ENCODE measurements at places on chromosomes 2 and 18.

- H3K4me1 ChIP-seq = no peaks in the 10 kb centered on the region
- H3K36me3 ChIP-seq = no peaks in the 10 kb centered on the region
- no peak overlapping the region for H3K4me3 ChIP-seq
- no peak for DNase-seq
Observed at GRCh38 chr2:76678383-76679024, 843.7 kb downstream of the LRRTM4 start.

GRCh38 chr18:36624451-36625167, 204.2 kb downstream of the TPGS2 start:
- H3K27me3 ChIP-seq = no peaks in the 10 kb centered on the region
- no peak for DNase-seq
- no peak overlapping the region for H3K4me3 ChIP-seq
- H3K27ac ChIP-seq = no peak overlapping the region
- H3K4me1 ChIP-seq = peaks cover 19% of the 10 kb centered on the region
- peaks cover 5% of the 10 kb centered on the region for H3K36me3 ChIP-seq

- no peak for DNase-seq
- H3K4me3 ChIP-seq = no peak overlapping the region
- H3K36me3 ChIP-seq = no peaks in the 10 kb centered on the region
- H3K27ac ChIP-seq = no peak overlapping the region
Observed at GRCh38 chr2:100683231-100683630, 120.4 kb downstream of the PDCL3 start.

DNA sequence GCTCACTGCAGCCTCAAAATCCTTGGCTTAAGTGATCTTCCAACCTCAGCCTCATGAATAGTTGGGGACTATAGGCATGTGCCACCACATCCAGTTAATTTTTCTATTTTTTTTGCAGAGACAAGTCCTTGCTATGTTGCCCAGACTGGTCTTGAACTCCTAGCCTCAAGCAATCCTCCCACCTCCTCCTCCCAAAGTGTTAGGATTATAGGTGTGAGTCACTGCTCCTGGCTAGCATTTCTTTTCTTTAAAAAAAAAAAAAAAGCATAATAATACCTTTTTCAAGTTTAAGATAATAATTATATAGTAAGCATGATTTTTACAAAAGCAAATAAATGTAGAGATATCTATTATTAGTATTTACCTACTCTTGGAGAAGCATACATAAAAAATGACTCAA, 36.1 kb downstream of the PPP4R1 start:
- DNase-seq = no peak
- H3K36me3 ChIP-seq = peaks cover 40% of the 10 kb centered on the region
- H3K27me3 ChIP-seq = no peaks in the 10 kb centered on the region
- no peaks in the 10 kb centered on the region for H3K4me1 ChIP-seq
- no peak overlapping the region for H3K27ac ChIP-seq
- no peak overlapping the region for H3K4me3 ChIP-seq

GRCh38 chr2:45190481-45190942, 181.3 kb upstream of the SIX2 start:
- no peaks in the 10 kb centered on the region for H3K4me1 ChIP-seq
- H3K4me3 ChIP-seq = no peak overlapping the region
- DNase-seq = no peak
- no peaks in the 10 kb centered on the region for H3K27me3 ChIP-seq
- H3K27ac ChIP-seq = no peak overlapping the region
- H3K36me3 ChIP-seq = no peaks in the 10 kb centered on the region

- H3K4me1 ChIP-seq = no peaks in the 10 kb centered on the region
- H3K36me3 ChIP-seq = no peaks in the 10 kb centered on the region
- H3K4me3 ChIP-seq = no peak overlapping the region
- no peak overlapping the region for H3K27ac ChIP-seq
Observed at GRCh38 chr2:119024152-119024551, 82.2 kb downstream of the MARCO start.

DNA sequence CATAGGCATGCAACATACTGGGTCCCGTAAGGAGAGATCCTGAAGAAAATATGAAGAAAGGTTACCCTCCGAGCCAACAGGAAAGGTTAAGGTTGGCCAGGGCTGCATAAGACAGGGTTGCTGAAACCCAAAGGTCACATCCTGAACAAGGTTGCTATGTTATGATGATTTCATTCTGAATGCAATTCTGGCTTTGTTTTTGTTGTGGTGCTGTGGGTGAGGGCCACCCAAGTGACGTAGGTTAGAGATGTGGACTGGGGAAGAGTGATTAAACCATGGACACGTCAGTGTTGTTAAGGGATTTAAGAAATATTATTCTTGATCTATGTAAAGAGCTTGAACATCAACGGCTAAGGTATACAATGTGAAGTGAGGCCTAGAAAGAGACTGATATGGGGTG, 60.0 kb downstream of the ZEB2 start:
- H3K4me3 ChIP-seq = no peak overlapping the region
- no peak for DNase-seq
- no peaks in the 10 kb centered on the region for H3K27me3 ChIP-seq
- H3K4me1 ChIP-seq = peaks cover 37% of the 10 kb centered on the region

DNA sequence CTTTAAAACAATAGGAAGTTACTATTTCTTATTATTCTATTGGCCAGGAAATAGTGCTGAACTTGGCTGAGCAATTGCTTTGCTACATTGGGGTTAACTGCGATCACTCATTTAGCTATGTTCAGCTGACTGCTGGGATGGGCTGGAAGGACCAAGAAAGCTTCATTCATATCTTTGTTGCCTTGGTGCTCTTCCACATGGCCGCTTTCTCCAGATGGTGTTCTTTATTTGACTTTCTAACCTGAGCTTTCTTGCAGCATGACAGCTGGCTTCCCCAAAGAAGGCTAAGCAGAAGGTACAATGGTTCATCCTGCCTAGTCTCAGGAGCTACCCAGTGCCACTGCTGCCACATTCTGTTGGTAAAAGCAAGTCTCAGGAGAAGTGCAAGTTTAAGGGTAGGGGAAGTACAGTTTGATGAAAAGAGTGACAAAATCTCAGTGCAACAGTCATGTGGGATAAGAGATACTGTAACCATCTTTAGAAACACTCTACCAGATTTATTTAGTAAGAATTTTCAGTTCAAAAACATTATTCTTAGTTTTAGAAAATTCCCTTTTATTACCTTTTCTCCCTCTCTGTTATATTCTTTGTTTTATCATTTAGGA, 180.6 kb upstream of the RBMS1 start:
- H3K36me3 ChIP-seq = no peaks in the 10 kb centered on the region
- peaks cover 5% of the 10 kb centered on the region for H3K4me1 ChIP-seq
- no peak for DNase-seq
- no peak overlapping the region for H3K4me3 ChIP-seq

- no peak overlapping the region for H3K27ac ChIP-seq
- no peaks in the 10 kb centered on the region for H3K36me3 ChIP-seq
- no peaks in the 10 kb centered on the region for H3K27me3 ChIP-seq
- H3K4me3 ChIP-seq = no peak overlapping the region
- H3K4me1 ChIP-seq = no peaks in the 10 kb centered on the region
Observed at GRCh38 chr2:67241453-67241852, 155.7 kb upstream of the ETAA1 start.

DNA sequence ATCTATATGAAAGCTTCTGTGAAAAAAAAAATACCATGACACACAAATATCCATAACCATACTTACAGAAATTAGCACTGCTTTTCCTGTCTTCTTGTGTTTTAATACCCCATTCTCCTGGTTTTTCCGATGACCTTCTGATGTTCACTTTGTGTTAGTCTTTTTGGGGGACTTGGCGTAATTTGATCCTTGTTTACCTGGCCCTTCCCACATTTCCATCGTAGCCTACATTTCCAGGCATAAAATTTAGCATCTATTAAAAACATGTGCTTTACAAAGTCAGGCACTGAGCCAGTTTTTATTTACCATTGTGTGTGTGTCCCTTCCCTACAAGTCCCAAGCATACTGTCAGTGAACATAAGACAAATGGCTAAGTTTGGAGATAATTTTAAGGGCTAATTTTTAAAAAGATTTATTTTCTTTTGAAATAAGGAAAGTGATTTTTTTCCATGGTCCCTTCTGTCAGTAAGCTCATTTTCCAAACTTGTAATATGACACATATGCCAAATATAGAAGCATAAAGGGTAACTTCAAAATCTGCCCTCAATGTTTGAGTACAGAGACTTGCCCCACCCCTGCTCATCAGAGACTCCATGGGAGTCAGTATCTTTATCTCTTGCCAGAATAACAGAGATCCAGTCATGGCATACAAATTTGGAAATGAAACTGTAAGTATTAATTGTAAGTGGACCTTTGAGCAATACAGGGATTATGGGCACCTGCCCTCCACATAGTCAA, 27.3 kb downstream of the SESTD1 start:
- H3K27ac ChIP-seq = no peak overlapping the region
- H3K27me3 ChIP-seq = no peaks in the 10 kb centered on the region
- H3K4me1 ChIP-seq = peaks cover 15% of the 10 kb centered on the region
- DNase-seq = no peak
- no peaks in the 10 kb centered on the region for H3K36me3 ChIP-seq

- no peaks in the 10 kb centered on the region for H3K36me3 ChIP-seq
- no peaks in the 10 kb centered on the region for H3K27me3 ChIP-seq
- no peak for DNase-seq
Observed at GRCh38 chr2:216399621-216400020, 12.7 kb upstream of the SMARCAL1 start.

- DNase-seq = no peak
- H3K4me1 ChIP-seq = no peaks in the 10 kb centered on the region
- no peaks in the 10 kb centered on the region for H3K36me3 ChIP-seq
- no peaks in the 10 kb centered on the region for H3K27me3 ChIP-seq
Observed at GRCh38 chr2:61693744-61694143, 155.6 kb upstream of the XPO1 start.

GRCh38 chr18:11714244-11714918, 25.3 kb downstream of the GNAL start:
- no peak for DNase-seq
- H3K4me1 ChIP-seq = no peaks in the 10 kb centered on the region
- H3K27ac ChIP-seq = no peak overlapping the region
- no peak overlapping the region for H3K4me3 ChIP-seq
- no peaks in the 10 kb centered on the region for H3K27me3 ChIP-seq

- DNase-seq = peak; percentile 92
- H3K4me1 ChIP-seq = peaks cover 14% of the 10 kb centered on the region
- H3K36me3 ChIP-seq = no peaks in the 10 kb centered on the region
- H3K27me3 ChIP-seq = no peaks in the 10 kb centered on the region
Observed at GRCh38 chr2:30346471-30347169, 100.4 kb upstream of the LCLAT1 start.

DNA sequence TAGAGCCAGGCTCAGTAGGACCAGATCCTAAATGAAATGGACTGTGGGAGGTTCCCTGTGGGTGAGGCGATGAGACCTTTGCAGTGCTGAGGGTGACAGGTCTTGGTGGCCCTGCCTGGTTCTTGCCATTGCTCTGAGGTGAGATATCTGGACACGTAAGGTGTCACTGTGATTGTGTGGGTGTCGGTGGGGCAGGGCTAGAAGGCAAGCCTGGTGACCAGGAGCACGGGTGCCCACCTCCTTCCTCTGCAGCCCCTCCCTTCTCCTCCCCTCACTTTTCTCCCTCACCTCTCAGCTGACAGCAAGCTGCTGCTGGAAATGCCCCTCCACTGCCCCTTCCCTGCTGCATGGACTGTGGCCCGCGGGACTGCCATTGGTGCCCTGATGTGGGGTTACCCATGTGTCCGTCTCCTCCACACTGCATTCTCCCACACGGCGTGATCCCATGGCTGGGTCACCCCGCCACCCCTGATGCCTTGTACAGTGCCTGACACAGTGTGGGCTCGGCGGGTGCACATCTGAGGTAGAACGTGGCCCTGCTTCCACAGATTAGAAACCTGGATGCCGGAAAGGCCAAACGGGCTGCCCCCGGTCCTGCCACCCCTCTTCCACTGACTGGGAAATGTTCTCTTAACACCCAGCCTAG, 55.6 kb upstream of the FOSL2 start:
- peaks cover 64% of the 10 kb centered on the region for H3K4me1 ChIP-seq
- DNase-seq = no peak
- peaks cover 4% of the 10 kb centered on the region for H3K36me3 ChIP-seq
- no peak overlapping the region for H3K4me3 ChIP-seq
- no peak overlapping the region for H3K27ac ChIP-seq

Data from tibial artery (tissue), 4 donors.